ENCODE measurements at places on chromosomes 13 and 19.
A peak's percentile ranks its signal among the peaks of the same experiment; 100 is the strongest.

- peak; percentile 69 for DNase-seq
These were observed 826 bp upstream of the BSG start for GRCh38 chr19:571566-571974.

GRCh38 chr13:110259651-110260050 is 47.3 kb downstream of the COL4A1 start:
- no peak for DNase-seq

DNA sequence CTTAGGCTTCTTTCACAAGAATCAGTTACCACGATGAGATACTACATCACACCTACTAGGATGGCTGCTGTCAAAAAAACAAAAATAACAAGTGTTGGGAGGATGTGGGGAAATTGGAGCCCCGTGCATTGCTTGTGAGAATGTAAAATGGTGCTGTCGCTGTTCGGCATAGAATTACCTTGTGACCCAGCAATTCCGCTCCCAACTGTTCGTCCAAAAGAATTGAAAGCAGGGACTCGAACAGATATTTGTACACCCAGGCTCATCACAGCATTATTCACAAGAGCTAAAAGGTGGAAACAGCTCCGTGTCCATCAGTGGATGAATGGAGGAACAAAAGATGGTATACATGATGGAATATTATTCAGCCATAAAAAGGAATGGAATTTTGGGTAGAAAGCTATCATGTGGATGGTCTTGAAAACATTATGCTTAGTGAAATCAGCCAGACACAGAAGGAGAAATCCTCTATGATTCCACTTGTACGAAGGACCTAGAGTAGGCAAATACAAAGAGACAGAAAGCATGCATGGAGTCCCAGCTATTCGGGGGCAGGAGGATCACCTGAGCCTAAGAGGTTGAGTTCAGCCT is 23.4 kb downstream of the PAK4 start:
- no peak for DNase-seq

DNA sequence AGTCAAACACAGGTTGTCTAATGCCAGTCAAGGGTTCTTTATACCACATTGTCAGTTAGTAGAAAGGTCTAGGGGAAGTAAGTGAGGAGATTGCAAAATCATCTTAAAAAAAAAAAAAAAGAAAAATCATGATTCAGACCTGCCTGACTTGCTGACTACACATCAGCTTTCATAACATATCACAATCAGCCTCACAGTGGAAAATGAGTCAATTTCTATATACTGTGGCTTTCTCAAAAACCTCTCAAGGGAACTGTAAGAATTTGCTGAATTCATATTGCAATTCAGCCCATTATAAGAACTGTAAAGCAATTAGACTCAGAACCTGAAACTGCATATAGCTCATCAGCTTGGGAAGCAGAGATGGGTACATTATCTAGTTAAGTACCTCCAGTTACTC is 75.3 kb upstream of the GPC6 start:
- DNase-seq, result no peak

GRCh38 chr19:28727480-28728159 is 485.3 kb downstream of the UQCRFS1 start:
- DNase-seq, result no peak

GRCh38 chr13:113552786-113553434 is 31.6 kb upstream of the TFDP1 start:
- DNase-seq, result peak; percentile 3

- DNase-seq, result no peak
These were observed 23.4 kb downstream of the CEBPG start for GRCh38 chr19:33396701-33397535.

DNA sequence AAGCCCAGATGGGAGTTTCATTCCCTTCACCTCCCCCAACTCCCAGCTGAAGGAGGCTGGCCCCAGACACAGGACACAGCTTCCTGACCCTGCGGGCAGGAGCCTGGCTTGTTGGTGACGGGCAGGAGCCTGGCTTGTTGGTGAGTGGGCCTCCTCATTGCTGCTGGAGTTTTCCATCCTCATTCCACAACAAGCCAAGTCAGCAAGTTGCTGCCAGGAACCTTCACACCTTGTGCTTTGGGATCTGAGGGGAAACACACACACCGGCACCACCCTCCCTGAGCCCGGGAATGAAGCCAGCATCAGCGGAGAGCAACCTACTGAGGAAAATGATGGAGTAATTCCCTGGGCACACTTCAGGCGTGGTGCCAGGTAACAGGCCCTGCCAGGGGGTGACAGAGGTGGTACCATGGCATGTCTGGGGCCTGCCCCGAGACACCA is 74.9 kb downstream of the ALOX5AP start:
- DNase-seq, result no peak

GRCh38 chr13:102484329-102484728 is 82.5 kb upstream of the FGF14 start:
- no peak for DNase-seq

DNA sequence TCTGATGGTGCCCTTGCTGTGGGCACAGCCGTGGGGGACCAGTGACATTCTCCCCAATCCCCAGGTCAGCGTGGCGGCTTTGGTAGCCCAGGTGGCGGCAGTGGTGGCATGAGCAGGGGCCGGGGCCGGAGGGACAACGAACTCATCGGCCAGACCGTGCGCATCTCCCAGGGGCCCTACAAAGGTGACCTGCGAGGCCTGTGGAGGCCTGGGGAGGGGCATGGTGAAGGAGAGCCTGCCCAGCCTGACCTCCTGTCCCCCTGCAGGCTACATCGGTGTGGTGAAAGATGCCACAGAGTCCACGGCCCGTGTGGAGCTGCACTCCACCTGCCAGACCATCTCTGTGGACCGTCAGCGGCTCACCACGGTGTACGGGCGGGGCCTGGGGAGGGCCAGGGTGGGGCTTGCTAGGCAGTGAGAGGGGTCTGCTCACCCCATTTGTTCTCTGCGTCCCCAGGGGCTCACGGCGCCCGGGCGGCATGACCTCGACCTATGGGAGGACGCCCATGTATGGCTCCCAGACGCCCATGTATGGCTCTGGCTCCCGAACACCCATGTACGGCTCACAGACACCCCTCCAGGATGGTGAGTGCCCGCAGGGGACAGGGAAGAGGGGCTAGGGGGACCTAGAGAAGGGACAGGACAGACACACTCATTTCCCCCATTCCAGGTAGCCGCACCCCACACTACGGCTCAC is 7.7 kb upstream of the TIMM50 start:
- no peak for DNase-seq

- DNase-seq, result no peak
These were observed 40.6 kb downstream of the TNFSF11 start for GRCh38 chr13:42614436-42615035.

DNA sequence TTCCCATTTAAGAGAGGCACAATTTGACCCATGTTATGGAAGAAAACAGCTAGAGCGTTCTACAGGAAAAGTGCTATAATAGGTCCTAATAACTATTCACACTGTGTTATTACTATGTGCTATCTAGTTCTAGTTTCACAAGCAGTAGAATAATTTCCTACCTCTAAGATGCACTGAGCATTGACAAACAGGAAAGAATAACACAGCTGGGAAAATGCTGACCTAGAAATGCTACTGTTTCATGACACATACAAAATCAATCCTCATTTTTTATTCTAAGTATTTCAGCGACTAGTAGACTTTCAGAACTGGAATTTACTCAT is 259.5 kb downstream of the ITGBL1 start:
- DNase-seq, result no peak

- DNase-seq, result no peak
These were observed 421.0 kb upstream of the TSHZ3 start for GRCh38 chr19:31770223-31770622.

DNA sequence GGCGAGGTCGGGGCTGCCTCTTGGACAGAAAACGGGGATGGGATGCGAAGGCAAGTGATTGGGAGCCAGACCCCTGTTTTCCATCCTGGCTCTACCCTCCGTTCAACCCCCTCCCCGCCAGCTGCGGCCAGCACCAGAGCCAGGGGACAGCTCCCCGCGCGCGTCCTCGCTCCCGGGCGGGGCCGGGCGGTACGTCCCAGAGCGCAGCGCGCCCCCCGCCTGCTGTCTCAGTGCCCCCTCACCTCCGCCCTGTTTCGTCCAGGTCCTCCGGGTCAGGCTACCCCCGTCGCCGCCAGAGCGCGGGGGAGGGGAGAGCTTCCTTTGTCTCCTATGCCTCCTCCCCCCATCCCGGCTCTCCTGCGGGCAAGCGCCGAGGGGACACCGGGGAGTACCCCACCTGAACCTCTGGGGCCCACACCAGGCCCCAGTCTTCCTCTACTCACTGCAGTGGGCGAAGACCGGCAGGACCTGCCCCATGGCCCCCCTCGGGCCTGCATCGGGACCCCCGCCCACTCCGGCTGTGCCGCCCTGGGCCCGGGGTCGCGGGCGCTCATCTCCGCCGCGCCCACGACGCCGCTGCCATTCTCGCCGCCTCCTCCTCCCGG is 396 bp downstream of the RTN2 start:
- DNase-seq, result peak; percentile 73

GRCh38 chr19:31334849-31335624 is 14.2 kb downstream of the TSHZ3 start:
- no peak for DNase-seq

- DNase-seq, result peak; percentile 12
These were observed 141.0 kb downstream of the RAP2A start for GRCh38 chr13:97574926-97575325.

GRCh38 chr19:7636691-7637373 is at the start of gene STXBP2:
STXBP2 (plus strand) TSS chr19:7637110; CDS start chr19:7637150, 40 bp downstream.
- DNase-seq, result peak; percentile 70

DNA sequence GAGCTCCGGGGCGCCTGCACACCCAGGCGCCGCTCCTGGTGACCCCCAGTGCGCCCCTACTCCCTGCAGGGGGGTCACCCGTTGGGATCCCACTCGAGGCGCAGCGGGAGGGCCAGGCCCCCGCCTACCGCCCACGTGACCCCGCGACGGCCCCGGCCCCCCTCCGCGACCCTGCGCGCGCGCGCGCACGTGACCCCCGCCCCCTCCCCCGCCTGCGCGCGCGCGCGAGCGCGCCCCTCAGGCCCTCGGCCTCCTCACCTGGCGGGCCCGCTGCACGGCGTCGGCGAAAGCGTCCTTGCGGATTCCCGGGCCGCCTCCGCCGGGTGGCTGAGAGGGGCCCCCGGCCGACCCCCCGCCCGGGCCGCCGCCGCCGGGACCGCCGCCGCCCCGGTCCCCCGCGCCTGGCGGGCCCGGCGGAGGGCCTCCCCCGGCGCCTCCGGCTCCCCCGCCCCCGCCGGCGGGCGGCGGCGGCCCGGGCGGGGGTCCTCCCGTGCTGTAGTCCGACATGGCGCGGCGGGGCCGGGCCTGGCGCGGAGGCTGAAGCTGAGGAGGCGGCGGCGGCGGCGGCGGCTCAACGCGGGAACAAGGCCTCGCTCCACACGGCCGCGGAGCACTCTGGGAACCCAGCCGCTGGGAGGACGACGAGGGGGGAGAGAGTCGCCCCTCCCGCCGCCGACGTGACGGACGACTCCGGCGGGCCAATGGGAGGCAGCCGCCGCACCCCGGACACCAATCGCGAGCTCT is at the start of gene KHSRP:
TSS of gene KHSRP (minus strand) at position 617 of the 744 bp plus-strand sequence. CDS start at position 507, 110 bp downstream.
- no peak for DNase-seq

- DNase-seq, result no peak
These were observed 35.0 kb upstream of the FRY start for GRCh38 chr13:31996601-31997000.

GRCh38 chr13:112894673-112895481 is 74.1 kb upstream of the MCF2L start:
- DNase-seq, result no peak

DNA sequence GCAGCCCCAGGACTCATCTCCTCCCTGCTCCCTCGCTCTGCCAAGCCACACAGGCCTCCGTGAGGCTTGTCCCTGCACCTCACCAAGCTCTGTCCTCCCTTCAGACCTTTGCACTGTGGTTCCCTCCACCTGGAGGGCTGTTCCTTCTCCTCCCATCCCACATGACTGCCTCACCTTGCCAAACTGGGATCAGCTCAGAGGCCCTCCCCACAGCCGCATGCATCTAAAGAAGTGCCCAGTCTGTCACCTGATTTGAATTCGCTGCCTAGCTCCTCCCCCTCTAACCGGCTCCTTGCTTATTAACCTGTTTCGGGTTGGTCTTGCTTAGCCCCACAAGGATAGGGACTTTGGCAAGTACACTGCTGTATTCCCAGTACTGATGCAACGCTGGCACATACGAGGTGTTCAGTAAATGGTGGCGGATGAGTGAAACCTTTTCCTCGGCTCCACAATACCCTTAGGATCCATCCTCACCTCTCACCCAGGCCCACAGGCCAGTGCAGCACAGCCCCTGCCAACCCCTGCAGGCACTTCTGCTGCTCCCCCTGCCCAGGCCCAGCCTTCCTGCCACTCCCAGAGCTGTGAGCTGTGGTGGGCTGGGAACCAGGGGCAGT is 4.4 kb downstream of the AKT2 start:
- DNase-seq, result no peak

- DNase-seq, result no peak
These were observed 57.1 kb downstream of the GPALPP1 start for GRCh38 chr13:45046445-45046844.

- no peak for DNase-seq
These were observed 24.6 kb downstream of the CCNE1 start for GRCh38 chr19:29836409-29836825.

GRCh38 chr19:58450856-58451357 is 515 bp upstream of the ZNF324B start:
- no peak for DNase-seq

DNA sequence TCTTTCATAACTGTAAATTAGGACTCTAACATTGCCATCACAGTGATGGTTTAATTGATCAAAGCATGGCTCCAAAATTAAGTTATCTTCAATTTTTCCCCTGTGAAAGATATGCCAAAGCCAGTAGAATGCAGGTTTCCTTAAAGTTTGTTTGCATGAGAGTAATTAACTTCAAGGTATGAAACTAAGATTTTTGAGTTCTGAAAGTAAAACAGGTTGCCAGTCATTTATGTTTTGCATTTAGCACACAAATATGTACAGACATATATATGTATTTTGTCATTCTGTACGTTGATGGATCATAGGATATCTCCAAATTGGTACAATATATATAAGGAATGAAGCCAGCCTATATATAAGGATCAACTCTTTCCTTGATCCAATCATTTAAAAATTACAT is 23.6 kb upstream of the NDFIP2 start:
- DNase-seq, result no peak

GRCh38 chr13:96279904-96280303 is 190.0 kb downstream of the HS6ST3 start:
- no peak for DNase-seq

DNA sequence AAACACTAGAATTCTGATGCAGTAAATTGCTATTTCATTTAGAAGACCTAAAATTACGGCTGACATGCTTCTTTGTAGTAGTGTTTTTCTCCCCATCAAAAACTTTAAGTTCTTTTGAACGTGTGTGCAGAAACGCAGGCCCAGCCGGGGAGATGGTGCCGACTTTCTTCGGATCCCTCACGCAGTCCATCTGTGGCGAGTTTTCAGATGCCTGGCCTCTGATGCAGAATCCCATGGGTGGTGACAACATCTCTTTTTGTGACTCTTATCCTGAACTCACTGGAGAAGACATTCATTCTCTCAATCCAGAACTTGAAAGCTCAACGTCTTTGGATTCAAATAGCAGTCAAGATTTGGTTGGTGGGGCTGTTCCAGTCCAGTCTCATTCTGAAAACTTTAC is 98.3 kb downstream of the TNFRSF19 start:
- no peak for DNase-seq

Data from HAP-1 (cell line).